Large intestine (tissue), 12 donors: ENCODE measurements at places on chromosomes 6 and 20. TPM values are rescaled to one million over a fixed set of nuclear protein-coding genes. Genes with fewer than 3 reads are reported as not detected.

The ZNF391 gene
- 4.2 TPM for polyA plus RNA-seq

- H3K4me3 ChIP-seq, result no peak overlapping the region
- H3K27ac ChIP-seq, result no peak overlapping the region
- no peaks in the 10 kb centered on the region for H3K36me3 ChIP-seq
- no peaks in the 10 kb centered on the region for H3K27me3 ChIP-seq
- DNase-seq, result no peak
- H3K4me1 ChIP-seq, result no peaks in the 10 kb centered on the region
Observed at GRCh38 chr6:15698471-15698870, 35.6 kb upstream of the DTNBP1 start.

- no peak overlapping the region for H3K27ac ChIP-seq
- no peaks in the 10 kb centered on the region for H3K27me3 ChIP-seq
- no peak overlapping the region for H3K4me3 ChIP-seq
Observed at GRCh38 chr6:99225172-99225571, 124.3 kb downstream of the FAXC start.

DNA sequence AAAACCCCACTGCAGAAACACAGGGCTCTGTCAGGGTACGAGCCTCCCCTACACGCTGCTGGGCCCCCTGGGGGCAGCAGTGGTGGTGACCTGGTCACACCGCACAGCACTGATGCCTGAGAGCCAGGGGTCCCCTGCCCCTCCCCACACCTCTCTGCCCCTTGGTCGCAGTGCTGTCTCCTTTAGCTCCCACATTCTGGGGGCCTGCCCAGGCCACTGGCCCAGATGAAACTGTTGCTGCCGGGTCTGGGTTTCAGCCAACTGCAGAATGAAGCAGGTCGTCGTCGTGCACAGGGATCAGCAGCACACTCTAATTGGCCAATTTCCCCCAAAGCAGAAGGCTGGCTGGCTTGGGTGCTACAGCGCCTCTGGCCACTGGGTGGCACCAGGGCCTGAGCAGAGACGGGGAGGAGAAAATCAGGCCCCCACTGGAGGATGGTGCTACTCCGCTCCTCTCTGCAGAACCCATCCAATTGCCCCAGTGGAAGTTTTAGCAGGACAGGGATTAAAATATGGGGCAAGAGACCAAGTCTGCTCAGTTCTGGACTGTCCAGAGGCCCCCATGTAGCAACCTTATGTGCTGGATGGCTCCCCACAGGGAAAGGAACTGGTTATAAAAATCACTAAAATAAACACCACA is 26.1 kb downstream of the DIDO1 start:
- H3K4me3 ChIP-seq, result no peak overlapping the region
- H3K27ac ChIP-seq, result peak overlapping the region; percentile 30
- H3K36me3 ChIP-seq, result peaks cover 49% of the 10 kb centered on the region
- no peaks in the 10 kb centered on the region for H3K27me3 ChIP-seq
- peaks cover 12% of the 10 kb centered on the region for H3K4me1 ChIP-seq

The TRIM31 gene
- 5.7 TPM for polyA plus RNA-seq

GRCh38 chr6:84228198-84228543 is 728 bp upstream of the CEP162 start:
- no peaks in the 10 kb centered on the region for H3K36me3 ChIP-seq
- no peaks in the 10 kb centered on the region for H3K4me1 ChIP-seq

GRCh38 chr20:58634521-58635278 is 16.4 kb upstream of the STX16 start:
- no peak overlapping the region for H3K4me3 ChIP-seq
- peaks cover under 1% of the 10 kb centered on the region for H3K27me3 ChIP-seq
- peak; percentile 24 for DNase-seq
- H3K27ac ChIP-seq, result no peak overlapping the region
- peaks cover 5% of the 10 kb centered on the region for H3K4me1 ChIP-seq

DNA sequence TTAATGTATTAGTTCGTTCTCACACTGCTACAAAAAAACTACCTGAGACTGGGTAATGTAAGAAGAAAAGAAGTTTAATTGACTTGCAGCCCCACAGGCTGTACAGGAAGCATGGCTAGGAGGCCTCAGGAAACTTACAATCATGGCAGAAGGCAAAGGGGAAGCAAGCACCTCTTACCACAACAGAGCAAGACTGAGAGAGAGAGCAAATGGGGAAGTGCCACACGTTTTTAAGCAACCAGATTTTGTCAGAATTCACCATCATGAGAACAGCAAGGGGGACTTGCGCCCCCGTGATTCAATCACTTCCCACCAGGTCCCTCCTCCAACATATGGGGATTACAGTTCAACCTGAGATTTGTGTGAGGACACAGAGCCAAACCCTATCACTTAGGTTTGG is 70.8 kb upstream of the SRSF6 start:
- H3K4me3 ChIP-seq, result no peak overlapping the region
- no peaks in the 10 kb centered on the region for H3K4me1 ChIP-seq
- no peaks in the 10 kb centered on the region for H3K36me3 ChIP-seq
- no peaks in the 10 kb centered on the region for H3K27me3 ChIP-seq
- no peak for DNase-seq

GRCh38 chr6:127058027-127058426 is 60.4 kb upstream of the RSPO3 start:
- H3K36me3 ChIP-seq, result no peaks in the 10 kb centered on the region
- H3K4me1 ChIP-seq, result no peaks in the 10 kb centered on the region
- no peak for DNase-seq
- no peak overlapping the region for H3K27ac ChIP-seq
- H3K4me3 ChIP-seq, result no peak overlapping the region
